B cell (primary cell): ENCODE measurements at places on chromosomes 5 and 9.
A peak's percentile ranks its signal among the peaks of the same experiment; 100 is the strongest.

DNA sequence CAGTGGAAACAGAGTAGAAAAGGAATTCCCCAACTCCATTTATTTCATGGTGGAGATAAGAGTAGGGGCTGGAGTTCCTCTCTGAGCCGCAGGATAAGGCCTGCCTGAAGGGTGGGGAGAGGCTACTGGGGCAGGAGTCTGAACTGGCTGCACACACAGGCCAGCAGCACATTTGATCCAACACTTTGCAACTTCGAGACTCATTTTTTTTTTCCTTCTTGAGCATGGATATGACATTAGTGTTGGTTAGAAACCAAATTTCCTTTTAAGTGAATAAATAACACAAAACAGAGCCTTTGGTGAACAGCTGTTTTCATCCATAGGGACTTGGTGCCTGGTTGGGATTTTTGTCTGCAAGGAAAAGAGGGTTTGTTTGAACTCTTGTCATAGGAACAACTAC lies 76.6 kb downstream of the RALGPS1 start:
- DNase-seq = no peak

- DNase-seq = no peak
Measured at GRCh38 chr9:113741886-113742854, 133.9 kb upstream of the ZNF618 start.

DNA sequence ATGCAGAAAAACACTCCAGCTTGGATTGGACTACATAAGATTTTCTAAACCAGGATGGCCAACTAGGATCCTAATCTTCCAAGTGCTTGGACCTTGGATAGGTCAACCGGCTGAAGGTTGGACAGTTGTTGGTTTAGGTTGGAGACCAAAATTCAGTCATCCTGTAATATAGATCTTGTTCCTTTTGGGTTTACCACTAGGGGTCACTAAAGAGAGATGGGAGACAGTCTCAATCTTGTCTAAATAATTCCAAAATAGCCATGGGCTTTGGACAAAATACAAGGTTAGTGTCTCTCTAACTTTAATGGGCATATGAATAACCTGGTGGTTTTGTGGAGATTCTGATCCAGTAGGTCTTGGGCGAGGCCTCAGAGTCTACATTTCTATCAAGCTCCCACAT lies 148.7 kb upstream of the ERCC6L2 start:
- peak; percentile 11 for DNase-seq

GRCh38 chr9:89359751-89360261 lies 41.5 kb downstream of the SECISBP2 start:
- DNase-seq = no peak

DNA sequence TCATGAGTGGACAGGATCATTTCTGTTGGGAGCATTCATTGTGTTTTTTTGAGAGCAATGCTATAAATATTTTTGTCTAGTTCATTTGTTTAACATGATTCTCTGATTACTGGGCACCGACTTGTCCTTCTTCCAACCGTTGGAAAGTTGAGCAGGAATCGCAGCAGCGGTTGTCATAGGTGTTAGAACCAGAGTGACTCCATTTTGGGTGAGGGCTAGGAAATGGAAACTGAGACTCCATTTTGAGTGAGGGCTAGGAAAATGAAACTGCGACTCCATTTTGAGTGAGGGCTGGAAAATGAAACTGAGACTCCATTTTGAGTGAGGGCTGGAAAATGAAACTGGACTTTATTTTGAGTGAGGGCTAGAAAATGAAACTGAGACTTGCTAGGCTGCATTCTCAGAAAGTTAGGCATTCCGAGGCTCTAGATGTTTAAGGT lies 100.6 kb downstream of the ICE1 start:
- DNase-seq = peak; percentile 79

DNA sequence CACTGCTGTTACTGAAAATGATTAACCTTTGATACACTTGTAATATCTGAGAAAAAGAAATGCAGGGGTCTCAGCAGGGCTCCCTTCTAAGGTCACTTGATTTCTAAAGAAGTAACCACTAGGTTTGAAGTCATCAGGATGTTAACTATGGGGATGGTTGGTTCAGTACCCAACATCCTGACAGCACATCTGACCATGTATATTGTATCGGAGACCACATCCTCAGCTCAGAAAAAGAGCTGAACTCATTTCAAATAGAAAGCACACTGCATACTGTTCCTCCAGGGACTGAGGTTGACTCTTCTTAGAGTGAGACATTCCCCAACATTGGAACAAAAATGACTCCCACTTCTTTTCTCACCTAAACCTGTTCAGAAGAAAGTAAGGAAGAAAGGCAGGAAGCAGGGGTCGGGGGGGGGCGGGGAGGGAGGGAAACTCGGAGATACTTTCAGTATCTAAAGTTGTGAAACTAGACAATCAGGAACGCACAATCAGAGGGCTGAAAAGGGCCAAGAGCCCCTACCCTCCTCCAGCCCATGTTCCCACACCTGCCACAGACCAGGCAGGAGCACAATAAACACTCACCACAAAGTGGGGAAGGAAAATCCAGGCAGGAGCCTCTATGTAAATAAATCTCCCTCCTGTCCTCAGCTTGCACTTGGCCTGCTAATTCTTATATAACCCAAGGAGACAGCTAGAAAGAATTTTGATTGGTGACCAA lies 730 bp upstream of the GZMA start:
- DNase-seq = no peak

DNA sequence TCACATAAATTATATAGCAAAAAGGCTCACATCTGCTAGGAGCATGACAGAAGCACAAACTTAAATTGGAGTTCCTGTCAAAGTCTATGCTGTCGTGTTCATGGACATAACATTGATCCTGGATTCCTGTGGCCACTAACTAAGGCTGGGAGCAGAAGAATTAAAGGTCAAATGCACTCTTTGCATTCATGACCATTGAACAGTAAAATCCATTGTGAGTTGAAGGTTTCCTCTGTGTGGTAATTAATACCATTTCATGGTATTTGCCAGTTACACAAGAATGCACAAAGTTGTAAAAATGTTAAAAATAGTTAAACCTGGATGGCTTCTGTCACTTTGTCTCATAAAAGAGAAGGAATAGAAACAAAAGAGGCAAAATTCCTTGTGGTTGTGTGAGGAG lies 242.6 kb downstream of the NPR3 start:
- DNase-seq = no peak

- DNase-seq = peak; percentile 38
Measured at GRCh38 chr5:173581408-173582215, 34.8 kb downstream of the BOD1 start.

DNA sequence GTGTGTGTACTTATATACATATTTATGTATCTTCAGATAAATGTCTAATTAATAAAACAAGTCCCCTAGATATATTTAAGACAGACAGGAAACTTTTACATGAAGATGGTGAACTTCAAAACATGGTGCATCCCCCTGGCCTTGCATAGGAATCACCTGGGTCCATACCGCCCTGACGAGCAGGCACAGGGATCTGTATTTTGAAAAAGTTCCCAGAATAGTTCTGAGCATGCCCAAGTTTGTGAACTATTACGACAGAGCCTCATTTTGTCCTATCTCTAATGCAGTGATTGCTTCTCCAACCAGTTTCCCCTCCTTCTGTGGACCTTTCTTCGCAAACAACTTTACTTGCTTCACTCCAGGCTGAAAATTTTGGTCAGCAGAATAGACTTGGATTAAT lies 98.1 kb downstream of the APBA1 start:
- DNase-seq = no peak

DNA sequence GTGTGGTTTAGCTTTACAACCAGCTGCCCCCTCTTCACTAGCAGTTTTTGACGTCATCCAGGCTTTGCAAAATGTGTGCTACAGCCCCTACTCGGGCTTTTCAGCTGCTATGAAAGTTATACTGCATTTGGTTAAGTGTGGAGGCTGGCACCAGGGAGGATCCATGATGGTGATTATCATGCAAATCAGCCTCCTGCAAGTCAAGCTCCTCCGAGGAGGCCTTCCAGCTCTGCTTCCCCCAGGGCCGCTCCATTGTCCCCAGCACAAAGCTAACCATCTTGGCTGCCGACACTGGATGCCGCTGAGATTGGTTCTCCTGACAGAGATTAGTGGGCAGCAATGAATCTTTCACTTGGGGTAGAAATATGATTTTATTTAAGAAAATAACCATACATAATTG lies 159.6 kb downstream of the NR2F1-AS1 start:
- DNase-seq = no peak

DNA sequence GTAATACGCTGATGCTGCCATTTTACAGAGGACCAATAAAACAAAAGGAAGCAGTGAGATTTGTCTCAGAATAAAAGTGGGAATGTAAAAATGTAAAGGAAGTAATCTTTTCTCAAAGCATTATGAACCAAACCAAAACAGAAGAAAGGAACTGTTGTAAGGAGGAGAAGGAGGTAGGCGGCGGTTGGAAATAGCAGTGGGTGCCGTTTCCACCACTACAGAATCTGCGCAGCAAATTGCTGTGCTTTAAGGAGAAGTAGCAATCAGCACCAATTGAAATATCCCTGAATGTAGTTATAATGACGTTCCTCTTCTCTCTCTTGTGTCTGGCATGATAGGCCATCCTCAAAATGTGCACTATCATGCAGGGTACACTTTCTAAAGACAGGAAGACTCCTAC lies 455.1 kb upstream of the TLE4 start:
- no peak for DNase-seq

DNA sequence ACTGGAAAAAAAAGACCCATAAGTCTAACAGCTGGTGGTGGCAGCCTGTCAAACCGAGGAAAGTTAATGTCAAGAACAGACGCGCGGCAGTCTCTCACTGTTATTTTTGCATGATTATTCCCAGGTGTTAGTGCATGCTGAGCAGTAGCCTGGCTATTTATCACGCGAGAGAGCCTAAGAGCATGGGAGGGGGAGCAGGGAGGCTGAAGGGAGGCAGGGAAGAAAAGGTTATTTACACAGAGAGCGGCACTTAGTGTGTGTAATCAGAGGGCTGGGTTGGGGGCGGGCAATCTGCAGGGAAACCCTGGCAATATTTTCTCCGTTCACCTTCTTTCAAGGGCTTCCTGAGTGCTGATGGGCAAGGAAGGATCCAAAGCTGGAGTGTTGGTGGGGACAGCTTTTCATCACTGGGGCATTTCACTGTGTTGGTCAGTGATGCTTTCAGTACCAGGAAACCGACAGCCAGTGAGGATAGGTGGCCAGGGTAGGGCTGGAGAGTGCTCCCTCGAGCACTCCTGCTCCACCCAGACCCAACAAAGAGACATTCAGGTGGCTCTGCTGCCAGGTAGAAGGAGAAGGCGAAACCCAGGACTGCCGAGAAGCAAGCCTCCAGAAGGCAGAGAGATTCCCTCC lies 39.6 kb downstream of the ZNF608 start:
- DNase-seq = peak; percentile 19

- peak; percentile 38 for DNase-seq
Measured at GRCh38 chr5:141084487-141084989, 9.9 kb upstream of the PCDHB2 start.

- no peak for DNase-seq
Measured at GRCh38 chr9:89655990-89656657, 51.3 kb downstream of the GADD45G start.

- no peak for DNase-seq
Measured at GRCh38 chr9:16704116-16705110, 166.1 kb downstream of the BNC2 start.
